Spleen (tissue), 13 donors: ENCODE measurements at places on chromosomes 12 and 14.
A peak's percentile ranks its signal among the peaks of the same experiment; 100 is the strongest.

DNA sequence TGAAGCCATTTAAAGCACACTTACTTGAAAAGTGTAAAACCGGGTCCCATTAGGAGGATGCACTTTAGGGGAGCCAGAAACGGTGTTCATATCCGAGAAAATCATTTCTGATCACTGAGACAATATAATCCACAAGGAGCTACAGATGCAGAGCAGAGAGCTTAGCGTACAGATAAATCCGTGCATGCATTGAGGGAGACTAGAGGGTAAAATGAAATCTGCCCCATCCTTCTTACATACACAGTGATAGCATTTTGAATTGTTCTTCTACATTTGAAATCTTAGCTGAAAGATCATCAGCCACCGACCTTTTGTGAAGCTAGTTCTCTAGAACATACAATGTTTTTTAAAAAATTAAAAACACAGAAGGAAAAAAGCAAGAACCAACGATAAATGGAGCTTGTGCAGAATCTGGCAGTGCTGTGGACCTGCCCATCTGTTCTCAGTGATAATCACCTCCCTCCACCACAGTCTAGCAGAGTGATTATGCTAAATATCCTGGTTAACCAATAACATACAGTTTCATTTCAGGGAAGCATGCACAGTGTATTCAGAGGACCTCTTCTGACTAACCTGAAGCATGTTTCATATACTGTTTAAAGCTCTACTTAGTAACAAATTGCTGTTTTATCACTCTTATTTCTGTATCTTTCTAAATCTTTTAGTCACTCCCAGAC lies 161.1 kb downstream of the PPFIA2 start:
- H3K4me3 ChIP-seq: no peak overlapping the region
- no peak for DNase-seq
- H3K4me1 ChIP-seq: no peaks in the 10 kb centered on the region
- H3K36me3 ChIP-seq: no peaks in the 10 kb centered on the region

DNA sequence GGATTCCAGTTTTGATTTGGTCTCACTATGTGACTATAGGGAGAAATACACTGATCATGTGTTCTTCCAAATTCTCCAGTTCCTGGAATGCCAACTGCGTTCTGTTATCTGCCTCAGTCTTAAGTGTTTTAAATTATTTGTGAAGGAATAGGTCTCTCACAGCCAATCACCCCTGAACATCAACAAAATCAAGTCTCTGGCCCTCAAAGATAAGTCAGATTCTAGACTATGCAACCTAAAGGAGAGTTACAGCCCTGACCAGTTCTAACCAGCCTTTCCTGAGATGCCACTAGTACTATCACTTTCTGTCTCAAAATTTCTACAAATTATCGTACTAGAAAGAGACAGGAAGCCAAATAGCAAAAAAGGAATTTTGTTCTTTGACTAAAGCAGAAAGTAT lies 22.3 kb downstream of the ZFC3H1 start:
- no peaks in the 10 kb centered on the region for H3K27me3 ChIP-seq
- peaks cover 100% of the 10 kb centered on the region for H3K36me3 ChIP-seq
- H3K4me3 ChIP-seq: no peak overlapping the region

DNA sequence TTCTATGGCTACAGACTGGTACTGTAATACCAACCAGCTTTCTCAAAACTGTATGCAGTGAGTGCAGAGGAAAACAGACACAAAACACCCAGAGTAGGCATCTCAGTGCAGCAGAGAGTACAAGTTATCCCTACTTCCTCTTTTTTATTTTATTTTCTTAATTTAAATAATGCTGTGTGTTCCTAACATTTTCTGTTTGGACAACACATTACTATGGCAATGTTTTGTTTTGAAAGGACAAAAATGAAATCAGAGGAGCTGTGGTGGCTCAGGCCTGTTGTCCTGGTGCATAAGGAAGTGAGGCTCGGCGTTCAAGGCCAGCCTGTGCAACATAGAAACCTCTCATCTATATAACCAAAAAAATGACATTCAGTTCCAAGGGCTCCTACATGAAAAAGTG lies 33.7 kb upstream of the SELPLG start:
- peaks cover 2% of the 10 kb centered on the region for H3K36me3 ChIP-seq
- peak overlapping the region; percentile 56 for H3K27ac ChIP-seq

- peaks cover 28% of the 10 kb centered on the region for H3K36me3 ChIP-seq
- H3K4me1 ChIP-seq: peaks cover 15% of the 10 kb centered on the region
- no peak for DNase-seq
These were observed 2.4 kb downstream of the NR4A1 start for GRCh38 chr12:52053536-52054209.

GRCh38 chr12:1421091-1421846 lies 173.1 kb downstream of the FBXL14 start:
- H3K27ac ChIP-seq: no peak overlapping the region
- no peaks in the 10 kb centered on the region for H3K36me3 ChIP-seq
- no peak for DNase-seq
- H3K4me1 ChIP-seq: no peaks in the 10 kb centered on the region

DNA sequence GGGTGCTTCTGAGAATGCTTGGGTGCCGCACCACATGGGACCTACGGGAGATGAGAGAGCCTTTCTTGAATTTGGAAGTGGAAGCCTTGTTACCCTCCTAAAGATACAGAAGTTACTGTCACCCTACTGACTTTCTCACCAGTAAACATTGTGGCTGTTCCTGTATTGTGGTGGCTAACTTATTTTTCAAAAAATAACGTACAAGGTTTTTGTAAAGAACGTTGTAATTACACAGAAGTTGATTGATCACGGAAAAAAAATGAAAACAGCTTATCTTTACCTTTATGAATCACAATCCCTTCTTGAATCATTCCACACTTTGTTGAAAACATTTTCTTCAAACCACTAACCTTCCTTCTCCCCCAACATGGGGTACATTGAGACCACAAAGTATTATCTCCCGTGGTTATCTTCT lies 22.0 kb upstream of the PPFIBP1 start:
- H3K27me3 ChIP-seq: no peaks in the 10 kb centered on the region
- DNase-seq: no peak
- no peaks in the 10 kb centered on the region for H3K4me1 ChIP-seq
- no peak overlapping the region for H3K27ac ChIP-seq

DNA sequence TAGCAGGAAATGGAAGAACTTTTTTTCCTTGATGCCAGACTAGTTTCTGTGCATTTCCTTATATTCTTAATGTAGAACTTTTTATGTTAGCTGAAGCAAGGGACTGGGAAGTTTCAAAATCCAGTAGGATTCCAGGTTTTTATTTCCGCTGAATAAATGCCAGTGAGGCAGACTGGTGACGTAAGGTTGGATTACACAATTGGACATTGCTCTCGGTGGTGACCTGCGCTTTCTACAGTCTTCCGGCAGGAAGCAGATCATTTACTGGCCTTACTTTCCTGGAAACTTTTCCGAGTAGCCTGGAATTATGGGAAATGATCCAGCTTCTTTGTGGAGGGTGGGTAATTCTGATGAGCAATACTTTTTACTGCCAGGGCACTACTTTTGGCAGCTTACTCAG lies 3.6 kb downstream of the IFT43 start:
- H3K27me3 ChIP-seq: no peaks in the 10 kb centered on the region
- peak overlapping the region; percentile 43 for H3K27ac ChIP-seq
- H3K4me1 ChIP-seq: peaks cover 12% of the 10 kb centered on the region
- no peak overlapping the region for H3K4me3 ChIP-seq
- no peaks in the 10 kb centered on the region for H3K36me3 ChIP-seq

DNA sequence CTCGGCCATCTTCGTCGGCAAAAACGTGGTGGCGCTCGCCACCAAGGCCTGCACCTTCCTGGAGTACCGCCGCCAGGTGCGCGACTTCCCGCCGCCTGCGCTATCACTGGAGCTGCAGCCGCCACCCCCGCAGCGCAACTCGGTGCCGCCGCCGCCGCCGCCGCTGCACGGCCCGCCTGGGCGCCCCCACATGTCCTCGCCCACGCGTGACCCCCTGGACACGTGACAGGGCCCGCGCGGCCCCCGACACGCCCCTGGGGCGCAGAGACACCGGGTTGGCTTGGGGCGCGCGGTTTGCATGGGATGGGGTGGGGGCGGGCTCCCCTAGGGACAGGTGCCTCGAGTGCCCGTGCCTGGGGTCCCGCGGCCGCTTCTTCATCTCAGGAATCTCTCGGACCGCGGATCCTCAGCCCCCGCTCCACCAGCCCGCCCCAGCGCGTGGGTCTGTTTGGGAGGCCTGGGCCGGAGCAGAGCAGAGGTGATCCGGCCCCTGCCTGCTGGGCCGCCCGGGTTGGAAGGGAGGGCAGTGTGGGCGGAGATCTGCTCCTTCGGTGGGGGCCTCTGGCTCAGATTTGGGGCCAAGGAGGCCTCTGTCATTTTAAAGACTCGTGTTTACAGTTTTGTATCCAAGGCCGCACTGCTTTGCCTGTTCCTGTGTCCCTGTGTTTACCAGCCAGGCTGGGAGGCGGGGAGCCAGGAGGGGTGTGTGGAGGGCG lies 3.3 kb downstream of the TMEM121 start:
- H3K36me3 ChIP-seq: no peaks in the 10 kb centered on the region
- H3K4me3 ChIP-seq: peak overlapping the region; percentile 51
- H3K4me1 ChIP-seq: peaks cover 71% of the 10 kb centered on the region
- DNase-seq: peak; percentile 84
- H3K27ac ChIP-seq: peak overlapping the region; percentile 60
- H3K27me3 ChIP-seq: peaks cover 67% of the 10 kb centered on the region

- DNase-seq: no peak
- no peak overlapping the region for H3K4me3 ChIP-seq
- peaks cover 86% of the 10 kb centered on the region for H3K4me1 ChIP-seq
- no peaks in the 10 kb centered on the region for H3K36me3 ChIP-seq
- H3K27me3 ChIP-seq: no peaks in the 10 kb centered on the region
These were observed 220.8 kb downstream of the CHST11 start for GRCh38 chr12:104677441-104678089.

GRCh38 chr14:96663076-96663475 lies 134.1 kb upstream of the VRK1 start:
- no peaks in the 10 kb centered on the region for H3K36me3 ChIP-seq
- H3K27ac ChIP-seq: no peak overlapping the region
- peaks cover 21% of the 10 kb centered on the region for H3K27me3 ChIP-seq
- H3K4me1 ChIP-seq: no peaks in the 10 kb centered on the region

- no peak for DNase-seq
- no peaks in the 10 kb centered on the region for H3K36me3 ChIP-seq
- H3K27me3 ChIP-seq: no peaks in the 10 kb centered on the region
- H3K4me1 ChIP-seq: no peaks in the 10 kb centered on the region
- no peak overlapping the region for H3K27ac ChIP-seq
These were observed 258.9 kb downstream of the DPF3 start for GRCh38 chr14:72634691-72635616.

DNA sequence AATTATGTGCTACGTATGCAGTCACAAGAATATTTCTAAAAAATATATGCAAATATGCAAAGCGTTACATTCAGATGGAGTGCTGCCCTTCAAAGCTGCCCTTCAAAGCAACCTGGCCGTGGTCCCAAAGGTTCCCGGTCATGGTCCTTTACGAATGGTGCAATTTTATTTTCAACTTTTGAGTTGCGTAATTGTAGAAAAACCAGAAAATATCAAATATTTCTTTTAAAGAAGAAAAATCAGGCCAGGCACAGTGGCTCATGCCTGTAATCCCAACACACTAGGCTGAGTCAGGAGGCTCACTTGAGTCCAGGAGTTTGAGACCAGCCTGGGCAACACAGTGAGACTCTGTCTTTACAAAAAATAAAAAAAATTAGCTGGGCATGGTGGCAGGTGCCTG lies 21.4 kb downstream of the CLSTN3 start:
- H3K4me3 ChIP-seq: no peak overlapping the region
- no peak for DNase-seq
- no peaks in the 10 kb centered on the region for H3K27me3 ChIP-seq
- H3K36me3 ChIP-seq: peaks cover 74% of the 10 kb centered on the region

GRCh38 chr14:45038865-45039264 lies 45.1 kb upstream of the PRPF39 start:
- H3K36me3 ChIP-seq: peaks cover 65% of the 10 kb centered on the region
- no peak overlapping the region for H3K27ac ChIP-seq
- H3K4me3 ChIP-seq: no peak overlapping the region
- H3K4me1 ChIP-seq: no peaks in the 10 kb centered on the region
- no peak for DNase-seq
- no peaks in the 10 kb centered on the region for H3K27me3 ChIP-seq

- H3K36me3 ChIP-seq: no peaks in the 10 kb centered on the region
- no peak for DNase-seq
- no peak overlapping the region for H3K4me3 ChIP-seq
- H3K4me1 ChIP-seq: peaks cover 50% of the 10 kb centered on the region
These were observed 6.8 kb downstream of the EMP1 start for GRCh38 chr12:13203034-13203922.

GRCh38 chr12:24664161-24664880 lies 284.6 kb downstream of the BCAT1 start:
- H3K27ac ChIP-seq: no peak overlapping the region
- H3K36me3 ChIP-seq: no peaks in the 10 kb centered on the region
- no peaks in the 10 kb centered on the region for H3K4me1 ChIP-seq
- no peak for DNase-seq

DNA sequence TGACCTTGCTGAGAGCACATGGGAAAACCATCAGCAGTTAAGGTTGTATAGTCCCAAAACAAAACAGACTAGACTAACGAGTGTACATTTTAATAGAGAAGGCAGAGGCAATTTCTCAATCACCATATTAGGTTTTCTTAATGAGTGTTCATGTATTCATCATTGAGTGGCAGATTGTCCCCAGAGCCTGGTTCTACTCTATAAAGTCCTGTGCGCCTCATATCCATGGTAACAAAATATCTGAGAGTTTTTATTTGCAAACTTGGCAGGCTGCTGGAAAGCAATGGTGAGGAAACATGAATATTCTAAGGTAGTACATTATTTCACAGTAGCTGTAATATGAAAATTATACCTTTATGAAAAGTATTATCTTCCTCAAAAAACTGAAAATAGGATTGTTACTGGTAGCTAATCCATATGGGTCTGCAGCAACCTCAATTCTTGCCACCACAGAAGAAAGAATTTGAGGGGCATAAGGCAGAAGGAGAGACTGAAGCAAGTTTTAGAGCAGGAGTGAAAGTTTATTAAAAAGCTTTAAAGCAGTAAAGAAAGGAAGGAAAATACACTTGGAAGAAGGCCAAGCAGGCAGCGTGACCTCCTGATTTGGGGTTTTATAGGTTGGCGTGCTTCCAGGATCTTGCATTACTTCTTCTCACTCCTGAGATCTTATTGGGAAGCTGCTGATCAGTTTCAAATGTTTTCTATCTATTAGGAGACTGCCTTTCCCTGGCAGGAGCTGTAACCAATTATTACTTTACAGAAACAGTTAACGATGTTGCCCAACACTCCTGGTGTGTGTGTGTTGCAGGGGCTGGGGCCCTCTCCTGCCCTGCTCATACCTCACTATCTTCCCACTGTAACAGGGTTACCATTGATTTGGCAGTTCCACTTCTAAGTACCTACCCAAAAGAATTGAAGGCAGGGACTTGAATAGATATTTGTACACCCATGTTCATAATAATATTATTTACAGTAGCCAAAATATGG lies 154.0 kb upstream of the NUDT4 start:
- H3K27ac ChIP-seq: no peak overlapping the region
- H3K36me3 ChIP-seq: no peaks in the 10 kb centered on the region
- H3K4me3 ChIP-seq: no peak overlapping the region
- no peaks in the 10 kb centered on the region for H3K27me3 ChIP-seq

DNA sequence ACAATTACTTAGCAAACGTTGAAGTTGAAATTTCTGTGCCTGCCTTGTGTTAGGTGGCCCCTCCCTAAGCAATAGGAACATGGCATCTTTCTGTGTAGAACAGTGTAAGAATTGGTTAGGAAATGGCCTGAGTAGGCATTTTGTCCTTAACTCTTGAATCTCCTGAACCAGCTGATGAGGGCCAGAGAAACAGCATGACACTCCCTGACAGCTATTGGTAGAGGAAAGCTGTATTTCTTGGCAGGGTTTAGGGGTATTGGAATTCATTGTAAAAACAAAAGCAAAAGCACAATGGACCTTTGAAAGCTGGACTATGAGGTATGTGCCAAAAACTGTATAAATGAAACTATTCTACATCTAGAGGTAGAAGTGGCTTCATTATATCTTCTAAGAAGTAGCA lies 40.6 kb upstream of the LRTM2 start:
- H3K27me3 ChIP-seq: no peaks in the 10 kb centered on the region
- no peak overlapping the region for H3K4me3 ChIP-seq
- H3K4me1 ChIP-seq: no peaks in the 10 kb centered on the region
- H3K36me3 ChIP-seq: peaks cover 13% of the 10 kb centered on the region
